ENCODE measurements at places on chromosomes 13 and 19.

DNA sequence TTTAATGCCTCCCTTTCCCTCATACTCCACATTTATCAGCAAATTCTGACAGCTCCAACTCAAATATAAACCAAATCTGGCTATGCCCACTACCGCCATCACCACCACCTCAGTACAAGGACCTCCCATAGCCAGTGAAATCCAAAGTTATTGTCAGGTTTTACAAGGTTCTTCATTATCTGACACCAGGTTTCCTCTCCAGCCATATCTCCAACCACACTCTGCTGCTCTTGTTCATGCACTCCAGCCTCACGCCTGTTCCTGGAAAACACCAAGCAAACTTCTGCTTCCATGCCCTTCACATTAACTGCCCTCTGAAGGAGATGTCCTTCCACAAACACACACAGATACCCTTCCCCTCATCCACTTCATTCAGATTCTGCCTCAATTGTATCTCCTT, 102.2 kb upstream of the MIR17HG start:
- DNase-seq, result no peak

GRCh38 chr13:104843401-104843800, 1692.1 kb downstream of the EFNB2 start:
- DNase-seq, result no peak

- DNase-seq, result peak; percentile 84
These were observed 9.4 kb downstream of the C19orf81 start for GRCh38 chr19:50658441-50659317.

GRCh38 chr13:32314271-32315237, 609 bp downstream of the ZAR1L start:
- DNase-seq, result peak; percentile 20

GRCh38 chr19:31252441-31252840, 96.8 kb downstream of the TSHZ3 start:
- DNase-seq, result no peak

- DNase-seq, result peak; percentile 61
These were observed 5.8 kb upstream of the USE1 start for GRCh38 chr19:17209126-17210036.

DNA sequence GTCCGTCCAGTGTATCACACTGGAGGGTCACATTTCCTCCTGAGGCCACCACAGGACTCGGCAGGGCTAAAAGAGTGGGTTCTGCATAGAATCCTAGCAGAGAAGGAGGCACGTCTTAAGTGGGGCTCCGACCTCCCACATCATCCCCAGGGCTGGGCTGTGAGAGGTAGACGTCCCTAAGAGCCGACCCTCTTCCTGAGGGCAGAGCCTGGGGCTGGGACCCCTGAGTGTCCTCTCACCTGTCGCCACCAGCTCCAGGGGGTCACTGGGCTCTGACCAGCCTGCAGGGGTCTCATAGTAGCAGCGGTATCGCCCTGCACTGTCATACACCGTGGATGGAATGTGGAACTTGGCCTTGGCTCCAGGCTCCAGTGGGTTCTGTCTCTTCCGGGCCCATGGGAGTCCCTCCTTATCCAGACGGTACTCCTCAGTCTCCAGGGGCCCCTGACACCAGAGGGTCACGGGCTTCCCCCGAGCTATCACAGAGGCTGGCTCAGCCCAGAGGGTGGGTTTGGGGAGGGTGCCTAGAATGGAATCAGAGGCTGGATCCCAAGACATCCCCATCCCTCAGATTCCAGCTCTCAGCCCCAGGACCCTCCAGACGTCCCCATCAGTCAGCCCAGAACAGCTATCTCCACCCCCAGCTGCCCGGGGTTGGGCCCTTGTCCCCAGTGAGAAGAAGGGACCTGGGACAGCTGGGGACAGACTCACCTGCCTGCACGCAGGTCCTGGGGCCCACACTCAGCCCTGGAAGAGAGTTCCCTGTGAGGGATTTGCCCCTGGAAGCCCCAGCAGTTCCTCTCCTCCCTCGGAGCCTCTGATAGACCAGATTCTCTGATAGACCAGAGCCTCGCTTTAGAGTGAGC, 590 bp downstream of the LILRB5 start:
- DNase-seq, result no peak

- no peak for DNase-seq
These were observed 1317.9 kb upstream of the SPRY2 start for GRCh38 chr13:81658598-81659370.

DNA sequence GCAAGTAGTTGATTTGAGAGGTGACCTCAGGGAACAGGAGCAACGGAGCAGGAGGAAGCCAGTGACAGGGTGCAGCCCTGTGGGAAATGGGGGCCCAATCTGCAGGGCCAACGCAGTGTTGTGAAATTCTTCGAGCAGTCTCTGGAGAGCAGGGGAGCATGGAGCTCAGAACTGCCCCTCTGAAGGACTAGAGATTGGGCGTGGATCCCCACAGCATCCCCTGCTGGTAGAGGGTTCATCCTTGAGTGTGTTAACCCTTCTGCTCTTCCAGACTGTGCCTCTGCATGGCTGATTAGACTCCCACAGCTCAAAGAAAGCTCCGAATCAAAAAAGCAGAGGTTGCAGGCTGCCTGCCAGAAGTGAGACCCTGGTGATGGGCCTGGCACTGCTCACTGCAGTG, 77.9 kb upstream of the UQCRFS1 start:
- no peak for DNase-seq

DNA sequence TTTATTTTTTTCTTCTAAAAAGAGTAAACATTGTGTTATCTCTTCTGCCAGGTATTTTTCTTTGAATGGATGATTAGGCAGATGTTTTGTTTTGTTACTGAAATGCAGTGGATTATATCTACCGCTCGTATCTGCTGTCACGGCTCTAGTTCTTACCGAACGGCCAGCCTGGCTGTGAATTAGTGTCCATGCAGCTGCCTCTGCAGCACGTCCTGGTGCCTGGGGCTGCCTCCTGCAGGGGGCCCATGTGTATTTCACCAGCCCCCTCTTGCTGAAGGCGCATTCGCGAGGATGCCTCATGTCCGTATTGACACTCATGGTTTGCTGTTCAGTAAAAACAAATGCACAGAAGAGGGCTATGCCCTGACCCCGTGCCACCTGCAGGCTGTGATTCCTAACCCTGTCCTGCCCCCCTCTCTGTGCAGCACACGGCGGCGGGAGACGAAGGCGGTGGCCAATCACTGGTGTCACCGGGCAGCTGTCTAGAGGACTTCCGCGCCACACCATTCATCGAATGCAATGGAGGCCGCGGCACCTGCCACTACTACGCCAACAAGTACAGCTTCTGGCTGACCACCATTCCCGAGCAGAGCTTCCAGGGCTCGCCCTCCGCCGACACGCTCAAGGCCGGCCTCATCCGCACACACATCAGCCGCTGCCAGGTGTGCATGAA, 49.9 kb downstream of the RAB20 start:
- no peak for DNase-seq

GRCh38 chr13:76499891-76500290, 386.3 kb downstream of the KCTD12 start:
- DNase-seq, result no peak

GRCh38 chr13:40667622-40667978, 1.2 kb upstream of the FOXO1 start:
- no peak for DNase-seq

- no peak for DNase-seq
These were observed 85.4 kb upstream of the TM9SF2 start for GRCh38 chr13:99415851-99416331.

DNA sequence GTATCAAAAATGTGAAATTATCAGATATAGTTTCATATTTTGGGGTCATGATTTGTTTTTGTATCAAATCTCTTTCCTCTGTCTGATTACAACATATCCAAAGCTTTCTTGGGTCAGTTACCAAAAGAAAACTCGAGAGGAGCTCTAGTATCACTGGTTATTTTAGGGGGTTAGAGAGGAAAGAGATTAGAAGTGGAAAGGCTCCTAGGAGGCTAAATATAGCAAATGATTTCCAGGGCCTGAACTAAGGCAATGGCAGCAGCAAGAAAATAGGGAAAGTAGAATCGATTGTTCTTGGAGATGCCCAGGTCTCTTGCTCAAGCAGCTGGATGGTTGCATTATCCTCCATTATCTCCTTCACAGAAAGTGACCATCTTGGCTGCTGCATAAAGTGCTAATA, 72.9 kb downstream of the NHLRC3 start:
- DNase-seq, result no peak

DNA sequence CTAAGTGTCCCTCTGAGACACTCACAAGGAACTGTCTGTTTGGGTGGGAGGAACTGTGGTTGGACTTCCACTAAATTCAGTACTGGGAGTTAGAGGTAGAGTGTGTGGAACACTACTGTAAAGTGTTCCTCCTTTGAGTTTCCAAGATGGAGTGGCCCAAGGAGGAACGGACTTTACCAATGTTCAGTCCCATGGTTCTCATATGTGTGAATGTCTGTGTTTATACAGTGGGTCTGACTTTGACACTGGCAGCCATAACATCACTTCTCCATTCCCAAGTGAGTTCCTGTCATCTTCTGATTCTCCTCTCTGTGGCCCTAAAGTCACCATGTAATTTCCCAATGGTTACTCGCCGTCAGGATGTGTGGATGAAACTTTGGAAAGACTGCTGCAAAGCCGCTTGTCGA, 136.8 kb upstream of the SERP2 start:
- DNase-seq, result no peak

GRCh38 chr13:34421347-34421719, 520.7 kb upstream of the NBEA start:
- DNase-seq, result no peak

GRCh38 chr19:32661318-32661717, 13.7 kb downstream of the ANKRD27 start:
- DNase-seq, result no peak

DNA sequence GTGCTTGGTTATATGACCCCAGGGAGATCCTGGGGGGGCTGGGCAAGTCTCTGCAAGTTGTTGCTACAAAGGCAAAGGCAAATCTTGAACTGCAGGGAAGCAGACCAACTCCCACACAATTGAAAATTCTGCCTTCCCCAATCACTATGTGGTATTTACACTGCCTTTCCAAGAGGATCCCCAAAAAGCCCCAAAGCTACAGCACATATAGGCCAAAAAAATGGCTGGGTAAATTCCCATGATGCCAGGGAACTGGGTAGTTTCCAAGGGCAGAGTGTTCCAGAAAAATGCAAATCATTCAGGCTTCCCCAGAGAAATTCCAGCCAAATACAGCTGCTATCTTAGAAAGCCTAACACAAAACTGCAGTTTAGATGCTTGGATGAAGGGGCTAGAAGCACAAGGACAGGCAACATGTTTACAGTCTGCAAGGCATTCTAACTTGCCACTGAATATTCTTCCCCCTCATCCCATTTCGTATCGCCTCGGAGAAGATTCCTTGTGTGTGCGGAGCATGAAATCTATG, 6.2 kb downstream of the FOXO1 start:
- DNase-seq, result no peak

DNA sequence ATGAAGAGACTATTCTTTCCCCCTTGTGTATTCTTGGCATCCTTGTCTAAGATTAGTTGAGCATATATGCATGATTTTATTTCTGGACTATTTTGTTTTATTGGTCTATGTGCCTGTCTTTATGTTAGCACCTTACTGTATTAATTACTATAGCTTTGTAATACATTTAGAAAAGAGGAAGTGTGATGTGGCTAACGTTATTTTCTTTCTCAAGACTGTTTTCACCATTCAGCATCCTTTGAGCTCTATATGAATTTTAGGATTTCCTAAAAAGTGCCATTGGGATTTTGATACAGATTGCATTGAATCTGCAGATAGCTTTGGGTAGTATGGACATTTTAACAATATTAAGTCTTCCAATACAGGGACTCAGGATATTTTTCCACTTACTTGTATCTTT, 37.5 kb upstream of the PCDH20 start:
- DNase-seq, result no peak

GRCh38 chr19:29477831-29478577, 47.8 kb upstream of the VSTM2B start:
- DNase-seq, result no peak

DNA sequence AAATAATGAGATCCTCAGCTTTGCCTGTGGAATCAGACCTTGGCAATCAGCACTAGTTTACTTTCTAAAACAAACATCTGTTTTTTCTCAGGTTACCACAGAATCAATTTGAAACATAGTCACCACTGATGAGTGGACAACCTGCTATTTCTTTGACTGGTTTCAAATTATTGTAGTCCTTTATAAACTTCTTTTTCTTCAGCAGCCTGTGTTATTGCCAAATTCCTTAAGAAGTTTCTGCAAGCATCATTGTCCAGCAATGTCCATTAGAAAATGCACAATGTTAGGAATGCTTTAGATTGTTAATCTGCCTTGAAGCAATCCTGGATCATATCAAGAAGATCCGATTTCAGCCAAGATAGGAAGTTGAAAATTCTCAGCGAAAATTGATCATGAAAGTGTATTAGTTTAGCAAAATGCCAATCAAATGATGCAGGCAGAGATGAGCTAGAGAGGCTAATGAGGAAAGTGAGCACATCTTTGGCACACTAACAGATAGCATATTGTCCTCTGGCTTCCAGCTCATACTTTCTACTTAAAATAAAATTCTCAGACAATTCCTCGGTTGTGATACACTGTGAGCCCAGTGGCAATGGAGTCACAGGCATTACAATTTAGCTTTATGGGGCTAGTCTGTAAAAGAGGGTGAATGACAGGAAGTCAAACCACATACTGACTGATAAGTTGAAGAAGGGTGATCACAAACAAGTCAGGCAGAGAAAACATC, 270.6 kb downstream of the SLITRK6 start:
- DNase-seq, result no peak

Data from B cell (primary cell).